Fibroblast of the aortic adventitia (primary cell): ENCODE measurements at places on chromosomes 4 and X. TPM values are rescaled to one million over a fixed set of nuclear protein-coding genes. Genes with fewer than 3 reads are reported as not detected.
A peak's percentile ranks its signal among the peaks of the same experiment; 100 is the strongest.

DNA sequence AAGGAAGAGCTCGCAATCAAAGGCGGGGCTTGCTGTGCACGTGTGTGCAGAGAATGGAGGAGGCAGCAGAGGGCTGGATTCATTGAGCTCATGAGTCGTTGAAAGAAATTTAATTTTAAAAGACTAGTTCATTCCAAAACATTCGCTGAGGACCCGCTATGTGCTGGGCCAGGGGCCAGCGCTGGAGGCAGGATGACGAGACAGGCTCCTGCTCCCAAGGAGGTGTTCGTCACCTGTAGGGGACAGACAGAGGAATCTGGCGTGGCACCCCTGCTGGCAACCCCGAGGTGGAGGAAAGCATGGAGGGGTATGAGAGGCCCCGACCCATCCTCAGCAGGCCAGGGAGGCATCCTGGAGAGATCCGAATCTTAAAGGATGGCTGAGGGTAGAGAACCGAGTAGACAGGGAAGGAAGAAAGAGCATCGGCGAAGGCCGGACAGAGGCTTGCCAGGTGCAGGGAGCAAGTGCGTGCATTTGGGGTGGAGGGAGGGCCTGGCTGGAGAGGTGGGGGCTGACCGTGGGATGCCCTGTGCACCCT lies 96.4 kb downstream of the CPZ start:
- DNase-seq = no peak

The PABPC4L gene
- total RNA-seq = 2.2 and 2.6 TPM in 2 replicates

DNA sequence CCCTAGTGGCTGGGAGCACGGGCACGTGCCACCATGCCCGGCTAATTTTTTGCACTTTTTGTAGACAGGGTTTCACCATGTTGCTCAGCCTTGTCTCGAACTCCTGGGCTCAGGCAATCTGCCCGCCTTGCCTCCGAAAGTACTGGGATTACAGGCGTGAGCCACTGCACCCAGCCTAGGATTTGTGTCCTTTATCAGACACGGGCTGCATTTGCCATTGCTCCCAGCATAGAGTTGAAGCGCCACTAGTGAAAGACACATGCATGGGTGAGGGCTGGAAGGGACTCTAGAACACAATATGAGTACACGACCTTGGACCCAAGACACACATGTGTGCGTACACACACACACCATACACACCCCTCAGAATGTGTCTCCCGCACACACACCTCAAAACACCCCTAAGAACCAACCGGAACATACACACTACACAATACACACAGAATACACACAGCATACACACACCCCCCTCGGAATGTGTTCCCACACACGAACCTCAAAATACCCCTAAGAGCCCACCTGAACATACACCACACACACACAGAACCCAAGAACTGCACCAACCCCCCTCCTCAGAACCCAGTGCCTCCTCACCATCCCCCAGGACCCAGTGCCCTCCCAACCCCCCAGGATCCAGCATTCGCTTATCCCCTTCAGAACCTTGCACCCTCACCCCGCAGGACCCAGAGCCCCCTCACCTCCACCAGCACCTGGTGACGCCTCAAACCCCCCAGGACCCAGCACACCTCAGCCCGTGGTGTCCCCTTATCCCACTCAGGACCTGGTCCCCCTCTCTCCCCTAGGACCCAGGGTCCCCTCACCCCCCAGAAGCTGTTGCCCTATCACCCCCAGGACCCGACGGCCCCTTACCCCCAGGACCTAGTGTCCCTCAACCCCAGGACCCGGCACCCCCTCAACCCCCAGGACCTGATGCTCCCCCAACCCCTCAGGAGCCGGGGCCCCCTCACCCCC lies 1.0 kb downstream of the TNIP2 start:
- no peak for DNase-seq

DNA sequence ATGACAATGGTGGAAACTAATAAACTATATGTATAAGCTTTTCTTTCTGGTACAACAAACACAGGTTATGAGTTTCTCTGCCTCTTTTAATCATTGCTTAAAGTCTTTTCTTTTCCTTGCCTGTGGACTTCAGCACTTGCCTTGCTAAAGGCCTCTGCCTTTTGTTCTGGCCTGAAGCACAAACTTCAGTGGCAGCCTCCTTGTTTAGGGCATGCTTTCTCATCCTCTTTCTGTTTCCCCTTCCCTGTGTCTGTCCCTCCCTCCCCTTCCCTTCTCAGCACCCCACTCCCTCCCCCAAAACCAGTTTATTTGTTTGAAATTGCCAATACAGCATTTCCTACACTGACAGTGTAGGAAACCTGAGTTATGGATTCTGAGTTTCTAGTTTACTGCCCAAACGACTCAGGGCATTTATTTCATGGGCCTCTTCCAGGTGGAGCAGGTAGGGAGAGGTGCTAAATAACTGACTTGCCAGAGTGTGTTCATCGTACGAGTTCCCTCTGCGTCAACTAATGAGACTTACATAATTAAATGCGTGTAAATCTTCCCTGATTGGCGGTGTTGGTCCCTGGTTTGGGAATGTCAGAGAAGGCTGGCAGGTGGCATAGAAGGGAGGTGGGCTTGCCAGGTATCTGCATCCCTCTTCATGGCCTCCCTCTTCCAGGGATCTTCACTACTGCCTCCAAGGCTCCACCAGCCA lies 311.0 kb downstream of the FBXW7 start:
- no peak for DNase-seq

- DNase-seq = no peak
Observed at GRCh38 chr4:52568351-52568750, 90.8 kb downstream of the USP46 start.

- no peak for DNase-seq
Observed at GRCh38 chrX:13940671-13941070, 89.0 kb downstream of the GEMIN8 start.

The CFAP47 gene
- not detected in 2 replicates for total RNA-seq

DNA sequence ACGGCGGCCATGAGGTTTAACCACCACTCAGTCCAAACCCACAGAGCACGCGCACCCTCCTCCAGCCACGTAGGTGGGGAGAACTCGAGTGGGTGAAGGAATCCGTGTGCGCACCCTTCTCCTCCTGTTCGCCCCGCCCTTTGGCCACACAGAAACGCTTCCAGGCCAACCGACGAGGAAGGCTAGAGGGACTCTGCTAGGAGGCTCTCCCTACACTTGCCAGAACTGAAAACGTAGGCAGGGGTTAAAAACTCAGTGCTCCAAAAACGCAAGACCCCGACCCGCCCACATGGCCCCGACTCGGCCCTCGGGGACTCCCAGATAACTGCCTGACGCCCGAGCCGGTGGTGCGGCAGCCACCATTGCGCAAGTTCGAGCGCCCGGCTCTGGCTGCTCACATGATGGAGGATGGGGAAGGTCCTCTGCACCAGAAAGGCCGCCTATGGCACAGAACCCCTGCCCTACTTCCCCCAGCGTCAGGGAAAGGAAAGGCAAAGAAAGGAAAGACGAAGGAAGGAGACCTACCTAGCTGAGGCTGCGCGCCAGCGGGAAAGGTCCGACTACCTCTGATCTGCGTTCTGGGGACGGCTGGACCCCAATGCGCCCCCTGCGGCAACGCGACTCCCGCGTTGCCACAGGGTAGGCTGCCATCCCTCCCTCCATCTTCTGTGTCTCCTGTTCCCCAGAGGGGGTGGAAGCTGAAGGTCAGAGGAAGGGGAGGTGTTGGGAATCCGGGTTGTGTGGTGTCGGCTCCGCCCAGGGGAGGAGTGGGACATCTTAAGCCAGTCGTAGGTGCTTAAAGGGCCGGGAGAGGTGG lies 201.9 kb upstream of the AGTR2 start:
- peak; percentile 39 for DNase-seq

The UGT2B15 gene
- total RNA-seq = not detected in 2 replicates

GRCh38 chr4:154078504-154079350 lies 289.8 kb upstream of the SFRP2 start:
- no peak for DNase-seq

The KCTD8 gene
- total RNA-seq = 1.1 and 3.2 TPM in 2 replicates

- no peak for DNase-seq
Observed at GRCh38 chr4:11259837-11260236, 168.9 kb downstream of the HS3ST1 start.

The HS3ST1 gene
- 2.5 and 6.8 TPM in 2 replicates for total RNA-seq

The TACR3 gene
- total RNA-seq = 0.09 TPM in 1 of 2 replicates, not detected in the other

GRCh38 chr4:164350061-164350460 lies 403.9 kb upstream of the SMIM31 start:
- no peak for DNase-seq

- DNase-seq = no peak
Observed at GRCh38 chr4:78684325-78685079, 91.6 kb upstream of the BMP2K start.

GRCh38 chr4:139633661-139634060 lies 32.0 kb upstream of the MGST2 start:
- DNase-seq = peak; percentile 57

The SSX3 gene
- total RNA-seq = not detected in 2 replicates

DNA sequence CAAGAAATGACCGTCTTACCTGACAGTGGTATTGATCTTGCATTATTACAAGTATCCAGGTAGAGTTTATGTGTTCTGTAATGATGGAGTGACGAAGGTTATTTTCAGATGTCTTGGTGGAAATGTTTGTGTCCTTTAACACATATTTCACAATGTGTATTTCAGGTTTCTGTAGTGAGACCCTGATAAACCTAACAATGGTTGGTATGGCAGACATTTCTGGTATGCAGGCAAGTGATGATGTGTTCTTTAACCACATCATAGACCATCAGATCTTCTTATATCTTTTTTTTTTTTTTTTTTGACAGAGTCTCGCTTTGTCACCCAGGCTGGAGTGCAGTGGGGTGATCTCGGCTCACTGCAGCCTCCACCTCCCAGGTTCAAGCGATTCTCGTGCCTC lies 14.6 kb upstream of the ATXN3L start:
- peak; percentile 34 for DNase-seq

DNA sequence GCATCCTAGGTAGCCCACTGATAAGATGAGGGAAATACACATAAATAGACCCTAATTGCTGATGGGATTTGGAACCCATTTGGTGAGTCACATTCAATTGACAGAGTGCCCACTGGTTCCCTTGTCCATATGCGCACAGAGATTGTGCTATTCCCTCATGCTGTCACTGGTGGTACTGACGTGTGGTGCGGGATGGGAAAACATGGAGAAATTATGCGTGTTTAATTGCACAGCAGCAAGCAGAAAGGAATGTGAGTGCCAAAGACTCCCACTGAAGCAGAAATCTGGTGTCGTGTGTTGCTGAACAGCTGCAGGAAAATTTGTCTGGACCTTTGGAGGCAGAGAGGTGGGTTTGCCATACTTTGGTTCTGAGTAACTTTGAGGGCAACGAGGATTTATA lies 92.2 kb downstream of the NHSL2 start:
- DNase-seq = no peak

DNA sequence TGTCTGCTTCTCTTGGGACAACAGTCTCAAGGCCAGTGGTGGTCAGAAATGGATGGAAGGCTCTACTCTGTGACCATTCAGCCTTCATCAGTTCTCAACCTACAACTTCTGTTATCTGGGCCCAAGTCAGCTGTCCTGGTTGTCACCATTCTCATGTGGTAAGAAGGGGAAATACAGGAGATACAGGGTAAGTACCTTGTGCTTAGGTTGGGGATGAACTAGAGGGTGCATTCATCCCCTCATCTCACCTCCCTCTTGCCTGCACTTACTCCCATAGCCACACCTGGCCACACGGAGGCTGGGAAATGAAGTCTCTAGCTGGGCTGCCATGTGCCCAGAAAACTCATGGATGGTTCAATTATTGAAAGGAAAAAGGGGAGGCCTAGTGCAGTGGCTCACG lies 44.9 kb downstream of the FAM184B start:
- no peak for DNase-seq

- no peak for DNase-seq
Observed at GRCh38 chrX:19560611-19561010, 45.3 kb upstream of the MAP3K15 start.

- no peak for DNase-seq
Observed at GRCh38 chr4:177077095-177077971, 232.3 kb upstream of the NEIL3 start.

The CSAG3 gene
- not detected in 2 replicates for total RNA-seq

DNA sequence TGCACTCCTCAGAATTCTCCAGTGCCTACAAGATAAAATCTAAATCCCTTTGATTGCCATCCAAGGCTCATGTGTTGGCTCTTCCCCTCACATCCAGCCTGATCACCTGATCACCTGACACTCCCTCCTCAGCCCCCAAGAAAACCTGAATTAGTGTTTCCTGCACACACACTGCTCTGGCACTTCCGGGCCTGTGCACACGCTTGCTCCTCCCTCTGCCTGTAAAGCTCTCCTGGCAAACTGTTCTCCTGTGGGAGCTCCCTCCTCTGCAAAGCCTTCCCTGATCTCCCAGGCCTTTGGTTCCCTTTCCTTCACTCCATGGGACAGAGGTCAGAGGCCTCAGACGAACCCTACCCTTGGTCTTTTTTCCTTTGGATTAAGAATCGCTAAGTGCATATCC lies 19.9 kb downstream of the PHKA2 start:
- no peak for DNase-seq

The CEP135 gene
- total RNA-seq = 13.8 and 15.6 TPM in 2 replicates

The FREM3 gene
- not detected in 2 replicates for total RNA-seq

The IQCM gene
- 0.16 and 0.27 TPM in 2 replicates for total RNA-seq

- DNase-seq = no peak
Observed at GRCh38 chrX:119755981-119756533, 2.3 kb upstream of the SOWAHD start.

The FRMPD4 gene
- total RNA-seq = 0.41 and 5.0 TPM in 2 replicates

DNA sequence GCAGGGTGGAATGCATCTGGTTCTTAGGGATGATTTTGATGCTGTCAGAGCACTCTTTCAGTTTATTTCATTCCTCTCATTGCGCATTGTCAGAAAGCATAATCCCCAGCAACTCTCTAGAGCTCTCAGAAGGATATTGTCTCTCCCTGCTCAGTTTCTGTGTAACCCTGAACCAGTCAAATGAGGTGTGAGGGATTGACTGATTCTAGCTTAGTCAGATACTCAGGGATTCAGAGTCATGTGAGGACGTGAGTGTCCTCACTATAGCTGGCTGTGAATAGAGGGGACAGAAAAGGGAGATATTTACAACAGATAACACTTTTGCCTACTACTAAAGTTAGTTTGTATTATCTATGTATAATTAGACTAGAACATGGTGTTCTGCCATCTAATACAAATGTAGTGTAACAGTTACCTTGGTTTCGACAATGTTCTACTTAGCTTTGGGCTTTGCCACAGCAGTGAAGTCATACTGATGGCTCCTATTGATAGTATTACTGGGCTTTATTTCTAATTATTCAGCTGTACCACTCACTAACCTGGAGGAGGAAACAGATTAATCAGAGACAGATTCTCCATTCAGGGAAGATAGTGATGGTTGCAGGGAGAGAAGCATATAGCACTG lies 19.5 kb downstream of the AP1AR start:
- no peak for DNase-seq

The CT83 gene
- total RNA-seq = not detected in 2 replicates

The ZMAT1 gene
- 0.08 and 0.18 TPM in 2 replicates for total RNA-seq

The CCKAR gene
- 3.1 TPM in 1 of 2 replicates, not detected in the other for total RNA-seq

DNA sequence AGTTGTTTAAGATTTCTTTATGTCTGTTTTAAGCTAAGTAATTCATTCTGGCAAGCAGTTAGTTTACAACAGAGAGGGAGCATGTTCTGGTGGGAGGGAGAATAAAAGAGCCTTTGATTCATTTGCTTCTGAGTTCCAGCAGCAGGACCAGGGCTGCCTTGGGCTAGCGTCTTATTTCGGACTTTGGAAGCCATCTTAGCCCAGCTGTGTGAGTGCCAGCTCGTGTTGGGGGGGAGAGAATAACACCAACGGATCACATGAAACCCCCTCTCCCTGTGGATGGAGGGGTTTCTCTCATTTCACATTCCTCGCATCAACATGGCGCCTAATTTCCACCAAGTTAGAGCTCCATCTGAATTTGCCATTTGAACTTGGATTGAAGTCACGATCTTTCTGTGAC lies 7.4 kb downstream of the GAB1 start:
- DNase-seq = no peak
